ENCODE measurements at places on chromosomes 1 and 21. TPM values are rescaled to one million over a fixed set of nuclear protein-coding genes. Genes with fewer than 3 reads are reported as not detected.

The SHISA4 gene
- 101 TPM for polyA plus RNA-seq

The BCL2L15 gene
- polyA plus RNA-seq, result 0.01 TPM

The MROH7 gene
- polyA plus RNA-seq, result 2.9 TPM

The KIAA0040 gene
- 4.8 TPM for polyA plus RNA-seq

The IL20 gene
- not detected for polyA plus RNA-seq

The IQCC gene
- polyA plus RNA-seq, result 0.83 TPM

The REG4 gene
- not detected for polyA plus RNA-seq

The NPR1 gene
- 26.6 TPM for polyA plus RNA-seq

The SLAMF1 gene
- polyA plus RNA-seq, result 0.80 TPM

The PAQR7 gene
- 1.7 TPM for polyA plus RNA-seq

The SYT6 gene
- polyA plus RNA-seq, result 0.08 TPM

The SPAG17 gene
- not detected for polyA plus RNA-seq

The SH2D1B gene
- polyA plus RNA-seq, result not detected

The GPATCH2 gene
- 2.3 TPM for polyA plus RNA-seq

The PSMG1 gene
- polyA plus RNA-seq, result 34.5 TPM

The CD5L gene
- polyA plus RNA-seq, result 0.04 TPM

The RIPPLY3 gene
- not detected for polyA plus RNA-seq

The CHI3L1 gene
- polyA plus RNA-seq, result 0.15 TPM

The TRABD2B gene
- polyA plus RNA-seq, result 0.80 TPM

The LRRC41 gene
- polyA plus RNA-seq, result 17.4 TPM

The NBL1 gene
- polyA plus RNA-seq, result 40.0 TPM

The ASPM gene
- 0.08 TPM for polyA plus RNA-seq

The APCS gene
- 0.08 TPM for polyA plus RNA-seq

The LINGO4 gene
- 0.38 TPM for polyA plus RNA-seq

The PTAFR gene
- polyA plus RNA-seq, result 2.1 TPM

The AGMAT gene
- 0.12 TPM for polyA plus RNA-seq

The TMCO2 gene
- polyA plus RNA-seq, result not detected

The PLA2G2D gene
- polyA plus RNA-seq, result not detected

The CFHR2 gene
- not detected for polyA plus RNA-seq

The TMEM200B gene
- 1.9 TPM for polyA plus RNA-seq

The SH2D2A gene
- polyA plus RNA-seq, result 1.1 TPM

The CLDN14 gene
- not detected for polyA plus RNA-seq

The MIXL1 gene
- polyA plus RNA-seq, result not detected

The C1QTNF12 gene
- polyA plus RNA-seq, result 0.84 TPM

The SMYD2 gene
- polyA plus RNA-seq, result 157 TPM

The NPHS2 gene
- polyA plus RNA-seq, result not detected

The TTLL10 gene
- 0.19 TPM for polyA plus RNA-seq

The LHX4 gene
- polyA plus RNA-seq, result not detected

The GATAD2B gene
- polyA plus RNA-seq, result 5.6 TPM

The LCK gene
- 0.40 TPM for polyA plus RNA-seq

The ZNF684 gene
- 4.5 TPM for polyA plus RNA-seq

The TTLL7 gene
- polyA plus RNA-seq, result 2.0 TPM

The P3H1 gene
- 17.6 TPM for polyA plus RNA-seq

The RGS16 gene
- 2.1 TPM for polyA plus RNA-seq

The C1orf94 gene
- not detected for polyA plus RNA-seq

The AVPR1B gene
- polyA plus RNA-seq, result not detected

The AK5 gene
- polyA plus RNA-seq, result 0.14 TPM

The FNDC5 gene
- polyA plus RNA-seq, result 75.3 TPM

The CAMK2N1 gene
- polyA plus RNA-seq, result 5.7 TPM

The ATP6V1G3 gene
- polyA plus RNA-seq, result not detected

The VSIG8 gene
- not detected for polyA plus RNA-seq

Measured in heart left ventricle (tissue), 16 donors.